ENCODE measurements at places on chromosomes 5 and 9.

DNA sequence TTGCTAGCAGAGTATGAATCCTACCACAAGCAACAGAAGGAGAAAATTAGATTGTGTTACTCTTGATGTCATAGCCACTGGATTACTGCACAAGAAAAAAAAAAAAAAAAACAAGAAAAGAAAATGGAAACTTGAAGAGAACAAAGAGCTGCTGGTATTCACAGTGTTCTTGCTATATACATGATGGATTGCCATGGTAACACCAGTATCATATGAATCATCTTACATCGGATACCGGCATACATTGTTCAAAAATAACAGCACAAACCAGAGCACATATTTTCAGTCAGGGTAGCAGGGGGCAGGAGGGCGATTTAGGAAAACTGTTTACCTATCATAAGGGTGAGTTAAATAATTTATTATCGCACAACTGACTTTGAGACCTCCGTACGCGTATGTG lies 472.9 kb downstream of the PDE4D start:
- no peak for DNase-seq

GRCh38 chr5:68891718-68892117 lies 202.1 kb upstream of the SLC30A5 start:
- DNase-seq = peak; percentile 7

DNA sequence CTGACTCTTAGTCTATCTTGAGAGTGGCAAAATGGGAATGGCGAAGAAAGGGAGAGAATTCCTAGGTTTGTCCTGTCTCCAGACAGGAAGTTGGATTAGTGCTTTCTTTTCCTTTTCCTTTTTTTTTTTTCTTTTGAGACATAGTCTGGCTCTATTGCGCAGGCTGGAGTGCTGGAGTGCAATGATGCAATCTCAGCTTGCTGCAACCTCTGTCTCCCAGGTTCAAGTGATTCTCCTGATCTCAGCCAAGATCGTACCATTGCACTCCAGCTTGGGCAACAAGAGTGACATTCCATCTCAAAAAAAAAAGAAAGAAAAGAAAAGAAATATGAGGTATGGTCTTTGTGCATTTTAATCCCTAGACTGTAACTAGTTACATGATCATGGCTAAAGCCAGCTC lies 12.6 kb upstream of the KIF27 start:
- DNase-seq = no peak

GRCh38 chr9:34578241-34579103 lies 11.1 kb downstream of the CNTFR start:
- no peak for DNase-seq

- DNase-seq = no peak
Measured at GRCh38 chr9:108211411-108211955, 644.3 kb downstream of the ACTL7B start.

DNA sequence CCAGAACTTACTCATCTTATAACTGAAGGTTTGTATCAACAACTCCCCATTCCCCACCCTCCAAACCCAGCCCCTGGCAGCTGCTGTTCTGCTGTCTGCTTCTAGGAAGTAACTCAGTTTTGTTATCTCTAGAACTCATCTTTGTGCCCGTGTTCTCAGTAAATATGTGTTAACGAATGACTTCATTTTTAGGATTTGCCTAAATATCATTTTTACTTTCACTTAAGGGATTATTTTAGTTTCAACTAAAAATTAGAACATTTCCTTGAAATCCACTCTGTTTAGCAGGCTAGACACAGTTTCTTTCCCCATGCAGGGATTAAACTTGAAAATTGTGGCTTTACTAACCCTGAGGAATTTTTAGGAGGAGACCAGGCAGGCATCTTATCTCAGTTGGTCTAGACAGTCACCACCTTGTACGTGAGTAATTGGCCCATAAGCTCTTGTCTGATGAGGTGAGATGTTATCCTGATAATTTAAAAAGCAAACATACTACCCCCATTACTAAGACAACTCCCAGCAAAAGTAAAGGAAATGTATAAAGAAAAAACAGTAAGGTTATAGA lies 68.2 kb upstream of the TNFAIP8 start:
- DNase-seq = no peak

DNA sequence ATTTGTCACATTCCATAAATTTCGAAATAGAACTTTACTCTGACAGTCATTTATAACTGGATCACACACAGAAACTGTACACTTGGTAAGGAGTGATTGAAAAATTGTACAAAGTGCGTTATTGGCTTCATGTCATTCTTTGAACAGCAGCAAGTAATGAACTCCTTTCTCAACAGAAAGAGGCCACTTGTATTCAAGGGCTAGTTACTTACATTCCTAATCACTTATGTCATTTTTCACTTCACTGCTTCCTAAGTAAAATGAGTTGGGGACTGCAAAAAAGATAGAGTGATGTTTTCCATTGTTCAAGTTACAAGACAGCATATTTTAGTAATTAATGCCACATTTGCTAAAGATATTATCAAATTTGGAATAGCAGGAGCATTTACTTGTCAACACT lies 893.2 kb downstream of the DTWD2 start:
- DNase-seq = no peak

DNA sequence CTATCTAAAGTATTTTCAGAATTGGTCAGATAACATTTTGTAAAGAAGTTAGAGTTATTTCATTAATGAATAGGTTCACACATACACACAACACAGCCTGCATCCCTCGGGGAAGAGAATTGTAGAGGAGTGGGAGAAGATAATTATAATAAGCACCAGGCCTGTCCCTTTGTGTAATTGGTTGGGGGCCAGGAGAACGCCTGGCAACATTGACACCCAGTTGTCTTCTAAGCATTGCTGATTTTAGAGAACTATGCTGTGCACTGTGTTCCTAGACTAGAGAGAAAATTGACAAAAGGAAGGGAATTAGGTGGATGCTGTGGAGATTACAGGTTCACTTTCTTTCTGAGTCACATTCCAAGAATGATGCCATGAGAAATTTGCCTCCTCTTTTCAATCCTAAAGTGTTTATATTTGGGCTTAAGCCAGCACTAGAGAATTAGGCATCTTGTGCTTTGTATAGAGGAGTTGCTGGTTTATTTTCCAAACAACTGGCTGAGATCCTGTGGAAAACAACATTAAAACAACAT lies 247.6 kb downstream of the COX7C start:
- no peak for DNase-seq

GRCh38 chr9:84371737-84372136 lies 31.2 kb upstream of the SLC28A3 start:
- DNase-seq = no peak

DNA sequence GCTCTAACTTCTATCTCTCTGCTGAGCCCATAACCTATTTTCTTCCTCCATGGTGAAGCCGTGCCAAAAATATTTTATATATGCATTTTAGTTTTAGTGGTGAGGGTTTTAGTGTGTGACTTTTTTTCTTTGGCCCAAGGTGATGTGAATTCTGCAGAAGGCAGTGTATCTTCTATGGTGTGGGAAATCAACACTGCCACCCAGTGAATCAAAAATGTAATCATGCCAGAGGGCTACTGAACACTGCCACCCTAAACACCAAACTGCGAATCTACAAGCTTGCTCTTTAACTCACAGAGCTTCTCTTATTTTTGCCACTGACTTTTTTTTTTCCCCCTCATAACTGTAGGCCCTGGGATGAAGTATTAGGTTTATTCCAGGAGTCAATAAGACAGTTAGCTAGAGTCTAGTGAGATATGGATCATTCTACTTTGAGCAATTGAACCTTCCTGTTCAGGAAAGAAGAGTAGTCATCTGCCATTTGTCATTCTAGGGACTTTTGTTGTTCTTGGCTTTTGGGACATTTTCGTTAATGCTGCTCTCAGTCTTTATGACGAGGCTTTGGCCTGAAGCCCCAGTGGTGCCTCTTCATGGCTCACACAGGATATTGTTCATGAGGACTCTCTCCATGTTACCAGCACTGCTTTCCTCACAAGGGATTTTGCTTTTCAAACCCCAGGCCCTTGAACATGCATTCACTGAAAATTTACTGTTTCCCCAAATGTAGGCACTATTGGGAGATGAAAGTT lies 53.1 kb downstream of the C7 start:
- DNase-seq = no peak

DNA sequence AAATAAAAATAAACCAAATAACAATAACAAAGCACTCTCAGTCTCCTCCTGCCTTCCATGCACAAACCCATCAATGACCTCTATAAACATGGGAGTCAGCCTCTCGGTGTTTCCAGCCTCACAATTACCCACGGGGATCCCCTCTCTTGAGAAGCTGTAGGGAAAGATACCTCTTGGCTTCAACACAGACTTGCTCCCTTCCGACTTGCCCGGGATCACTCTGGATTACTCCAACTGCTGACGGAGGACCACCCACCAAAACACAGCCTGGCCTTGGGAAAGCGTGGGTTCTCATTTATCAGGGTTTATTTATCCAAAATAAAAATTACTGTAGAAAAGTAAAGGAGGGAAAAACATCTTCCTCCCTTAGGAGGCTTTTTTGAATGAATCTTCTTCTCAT lies 11.5 kb upstream of the NKX2-5 start:
- DNase-seq = no peak

DNA sequence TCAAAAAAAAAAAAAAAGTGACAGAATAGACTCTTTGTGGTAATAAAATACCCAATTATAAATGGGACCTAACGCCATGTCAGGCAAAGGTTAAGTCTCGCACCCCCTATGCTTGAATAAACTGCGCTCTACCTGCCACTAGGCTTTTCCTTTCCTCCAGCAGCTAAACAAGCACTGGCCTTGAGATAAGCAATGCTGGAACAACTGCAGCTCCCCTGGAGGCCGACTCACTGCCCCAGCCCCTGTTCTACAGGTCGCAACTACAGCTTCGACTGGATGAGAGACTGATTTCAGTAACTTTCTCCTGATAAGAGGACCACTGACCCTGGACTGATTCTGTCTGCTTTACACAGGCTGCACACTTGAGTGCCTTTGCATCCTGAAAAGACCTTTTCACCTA lies 210.2 kb downstream of the HSPA4 start:
- no peak for DNase-seq

DNA sequence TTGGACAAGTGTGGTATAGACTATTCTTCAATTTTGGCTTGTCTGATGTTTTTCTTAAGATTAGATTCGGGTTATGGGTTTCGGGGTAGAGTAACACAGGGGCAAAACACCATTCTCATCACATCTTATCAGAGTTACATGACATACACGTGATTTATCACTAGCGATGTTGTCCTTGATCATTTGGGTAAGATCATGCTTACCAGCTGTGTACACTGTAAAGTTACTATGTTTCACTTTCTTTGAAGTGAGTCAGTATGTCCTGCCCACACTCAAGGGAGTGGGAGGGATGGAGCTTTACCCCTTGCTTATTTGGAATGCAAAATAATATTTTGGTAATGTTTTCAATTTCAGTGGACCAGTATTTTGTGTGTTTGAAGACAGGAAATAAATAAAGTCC lies 101.8 kb upstream of the TAF11L2 start:
- DNase-seq = no peak

- DNase-seq = no peak
Measured at GRCh38 chr9:69611221-69611620, 61.0 kb downstream of the APBA1 start.

DNA sequence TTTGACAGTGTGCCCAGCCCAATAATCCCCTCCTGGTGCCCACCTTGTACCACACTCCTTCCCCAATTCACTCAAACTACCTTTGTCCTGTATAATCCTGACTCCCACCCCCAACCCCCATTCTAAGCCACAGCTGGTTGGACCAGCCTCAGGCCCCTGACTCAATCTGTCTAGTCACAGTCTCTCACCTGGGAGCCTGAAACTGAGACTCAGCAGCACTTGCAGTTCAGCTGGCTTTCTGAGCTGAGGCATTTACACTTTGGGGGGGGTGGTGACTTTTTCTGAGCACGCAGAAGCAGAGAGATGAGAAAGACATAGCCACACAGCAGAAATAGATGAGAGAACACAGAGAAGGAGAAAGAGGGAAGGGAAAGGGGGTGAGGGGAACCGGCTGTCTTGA lies 247.3 kb downstream of the MAN2A1 start:
- DNase-seq = no peak

- DNase-seq = no peak
Measured at GRCh38 chr9:82153032-82153431, 164.5 kb downstream of the SPATA31D1 start.

DNA sequence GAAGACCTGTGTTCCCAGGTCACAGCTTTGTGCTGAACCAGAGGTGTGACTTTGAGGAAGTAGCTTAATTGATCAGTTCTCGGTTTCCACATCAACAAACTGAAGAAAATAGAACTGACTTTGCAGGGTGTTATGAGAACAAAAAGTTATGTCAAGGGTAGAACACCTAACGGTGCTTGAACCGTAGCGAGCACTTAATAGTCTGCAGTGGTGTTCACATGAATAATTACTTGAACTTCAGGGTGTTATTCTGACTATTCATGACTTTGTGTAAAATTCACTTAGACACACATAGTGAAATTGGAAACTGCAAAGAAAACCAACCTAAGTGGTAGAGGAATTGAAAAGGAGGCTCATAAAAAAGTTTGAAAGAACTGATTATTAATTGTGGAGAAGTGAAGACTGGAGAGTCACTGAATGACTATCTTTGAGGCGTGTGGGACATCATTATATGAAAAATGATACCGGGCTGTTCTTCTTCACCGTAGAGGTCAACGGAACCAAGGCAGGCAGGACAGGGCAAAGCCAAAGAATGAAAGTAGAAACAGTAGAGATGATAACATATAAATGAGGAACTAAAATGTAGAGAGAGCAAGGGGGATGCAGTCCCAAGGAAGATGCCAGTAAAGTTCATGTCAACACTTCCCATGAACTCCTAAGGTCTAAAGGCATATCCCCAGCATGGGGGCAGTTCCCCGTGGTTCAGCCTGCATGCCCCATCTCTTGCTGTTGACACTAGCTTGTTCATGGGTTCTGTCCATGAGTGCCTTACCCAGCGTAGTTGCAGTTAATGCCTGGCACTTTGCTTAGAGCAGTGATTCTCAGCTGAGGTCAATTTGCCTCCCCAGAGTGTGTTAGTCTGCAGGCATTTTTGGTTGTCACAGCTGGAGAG lies 118.7 kb downstream of the ZNF462 start:
- no peak for DNase-seq

DNA sequence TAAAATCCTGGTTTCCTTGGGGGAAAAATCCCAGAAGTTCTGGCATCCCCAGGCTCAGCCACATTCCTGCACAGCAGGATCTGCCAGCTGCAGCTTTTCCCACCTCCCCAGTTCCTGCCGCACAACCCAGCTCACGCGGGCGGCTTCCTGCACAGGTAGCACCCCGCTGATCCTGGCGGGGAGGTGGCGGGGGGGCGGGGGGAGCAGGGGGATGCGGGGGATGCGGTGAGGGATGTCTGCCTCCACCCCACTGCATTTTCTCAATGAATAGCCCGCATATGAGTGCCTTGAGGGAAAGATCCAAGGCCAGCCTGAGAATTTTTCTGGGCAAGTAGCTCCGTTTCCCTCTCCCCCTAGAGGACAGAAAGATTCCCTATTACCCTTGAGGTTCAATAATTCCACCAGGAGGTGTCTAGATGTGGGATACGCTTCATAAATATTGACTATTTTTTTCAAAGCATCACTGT lies 21.1 kb downstream of the GFPT2 start:
- no peak for DNase-seq

All from GM12891 (cell line).